ENCODE measurements at places on chromosomes 11 and 22.
A peak's percentile ranks its signal among the peaks of the same experiment; 100 is the strongest.

GRCh38 chr11:111819161-111819828 lies 52.1 kb downstream of the ALG9 start:
- DNase-seq: no peak

DNA sequence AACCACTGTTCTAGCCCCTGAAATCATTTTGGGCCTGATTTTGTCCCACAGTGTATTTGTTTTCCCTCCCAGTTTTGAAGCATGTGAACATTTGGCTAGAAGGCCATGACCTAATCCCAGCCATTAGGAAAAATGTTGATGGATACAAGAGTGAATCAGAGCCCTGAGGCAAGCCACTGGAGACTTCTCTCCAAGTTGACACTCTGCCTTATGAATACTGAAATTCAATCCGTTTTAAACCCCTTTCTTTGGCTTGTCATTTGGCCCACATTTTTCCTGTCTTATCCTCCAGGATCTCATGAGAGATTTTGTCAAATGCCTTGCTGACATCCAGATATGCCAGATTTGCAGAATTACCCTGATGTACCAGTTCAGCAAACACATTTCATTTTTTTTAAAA lies 158.8 kb downstream of the FAT3 start:
- no peak for DNase-seq

DNA sequence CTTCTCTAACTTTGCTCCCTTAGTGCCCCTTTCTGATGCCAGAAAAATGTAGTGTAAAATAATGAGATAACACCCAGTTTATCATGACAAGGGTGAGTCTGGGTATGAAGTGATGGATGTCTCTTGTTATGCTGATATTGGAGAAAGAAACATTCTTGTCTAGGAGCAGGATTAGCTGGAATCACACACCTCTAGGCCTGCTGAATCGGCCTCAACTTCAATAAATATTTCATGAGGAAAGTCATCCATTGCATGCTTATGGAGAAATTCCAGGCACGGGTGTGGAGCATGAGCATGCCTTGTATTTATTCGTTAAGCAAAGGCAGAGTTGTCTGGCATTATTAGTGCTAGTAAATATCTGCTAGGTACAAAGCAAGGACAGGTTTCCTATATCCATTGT lies 113.4 kb downstream of the NELL1 start:
- no peak for DNase-seq

- DNase-seq: no peak
Observed at GRCh38 chr11:1222491-1223345, at the start of gene MUC5B. Gene MUC5B (plus strand): TSS chr11:1223066. CDS start chr11:1223124, 58 bp downstream.

GRCh38 chr11:103520792-103521191 lies 411.6 kb downstream of the DYNC2H1 start:
- no peak for DNase-seq

GRCh38 chr11:34264303-34265110 lies 93.3 kb downstream of the ABTB2 start:
- DNase-seq: no peak

DNA sequence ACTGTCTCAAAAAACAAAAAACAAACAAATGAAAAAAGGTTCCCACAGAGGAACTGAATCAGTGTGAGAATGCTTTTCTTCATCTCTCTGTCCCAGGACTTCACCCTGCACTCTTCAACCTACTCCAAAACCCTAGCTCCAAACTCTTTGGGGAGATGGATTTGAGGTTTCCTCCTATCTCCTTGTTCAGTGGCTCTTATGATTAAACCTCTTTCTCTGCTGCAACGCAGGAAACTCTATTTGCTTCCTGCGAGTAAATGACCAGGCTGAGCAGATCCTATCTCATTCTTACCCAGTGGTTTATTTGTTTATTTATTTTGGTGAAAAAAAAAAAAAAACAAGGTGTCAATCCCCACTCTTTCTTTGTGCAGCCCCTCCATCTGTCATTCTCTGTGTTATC lies 12.0 kb downstream of the SLC6A5 start:
- DNase-seq: no peak

- DNase-seq: no peak
Observed at GRCh38 chr11:104033561-104033960, 2.9 kb upstream of the DDI1 start.

DNA sequence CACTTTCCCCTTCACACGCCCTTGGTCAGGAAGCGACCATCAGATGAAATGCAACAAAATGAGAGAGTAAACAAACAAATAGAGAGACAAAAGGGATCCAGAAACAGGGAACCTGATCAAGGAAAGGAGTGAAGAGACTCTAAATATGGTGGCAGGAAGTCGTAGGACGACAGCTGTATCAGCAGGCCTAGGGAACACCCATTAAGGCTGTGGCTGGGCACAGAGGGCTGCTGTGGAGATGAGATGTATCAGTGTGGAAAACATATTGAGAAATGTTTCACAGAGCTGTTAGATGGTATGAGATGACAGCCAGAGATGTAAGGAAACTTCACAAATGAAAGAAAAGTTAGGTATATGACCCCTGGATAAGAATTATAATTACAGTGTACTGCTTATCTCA lies 155.8 kb upstream of the MTMR2 start:
- no peak for DNase-seq

DNA sequence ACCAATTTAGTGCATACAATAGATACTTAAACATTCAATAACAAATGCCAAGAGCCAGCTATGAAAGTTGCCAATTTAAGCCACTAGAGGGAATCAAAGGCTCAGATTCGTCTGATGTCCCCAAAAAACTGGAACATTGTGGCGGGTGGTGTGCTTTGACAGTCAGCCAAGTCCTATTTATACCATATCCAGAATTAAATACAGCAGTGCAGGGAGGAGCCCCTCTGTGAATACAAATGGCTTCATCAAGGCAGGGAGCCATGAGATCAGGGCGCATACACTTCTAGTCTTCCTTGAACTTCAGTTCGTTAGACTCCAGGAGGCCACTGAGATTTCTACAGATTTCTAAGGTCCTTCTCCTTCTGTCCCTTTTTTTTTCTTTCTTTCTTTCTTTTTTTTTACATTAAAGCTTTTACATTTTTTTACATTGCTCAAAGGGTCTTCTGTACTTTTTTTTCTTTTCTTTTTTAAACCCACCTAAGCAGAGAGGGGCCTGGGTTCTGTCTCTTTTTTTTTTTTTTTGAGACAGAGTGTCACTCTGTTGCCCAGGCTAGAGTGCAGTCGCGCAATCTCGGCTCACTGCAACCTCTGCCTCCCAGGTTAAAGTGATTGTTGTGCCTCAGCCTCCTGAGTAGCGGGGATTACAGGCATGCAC lies 41.5 kb upstream of the HSPA8 start:
- no peak for DNase-seq

GRCh38 chr11:3796801-3797328 lies 489 bp downstream of the NUP98 start:
- DNase-seq: no peak

- no peak for DNase-seq
Observed at GRCh38 chr11:70112017-70112434, 33.9 kb downstream of the ANO1 start.

GRCh38 chr11:131633921-131634715 lies 263.7 kb downstream of the NTM start:
- DNase-seq: no peak

DNA sequence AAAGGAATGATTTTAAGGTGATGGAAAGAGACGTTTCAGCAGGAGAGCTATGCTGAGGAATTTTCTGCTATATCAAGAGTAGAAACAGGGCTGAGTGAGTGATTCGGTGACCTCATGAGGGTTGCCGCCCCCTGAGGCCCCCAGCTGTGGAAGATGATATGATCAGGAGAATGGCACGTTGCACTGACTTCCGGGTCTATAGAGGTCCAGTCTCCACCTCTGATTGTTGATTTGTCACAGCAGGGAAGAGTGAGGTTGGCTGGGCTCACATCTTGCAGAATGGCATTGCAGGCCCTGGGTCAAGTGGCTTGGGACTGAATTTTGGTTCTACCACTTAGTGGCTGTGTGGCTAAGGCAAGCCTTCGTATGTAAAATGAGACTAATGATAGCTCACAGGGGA lies 205.1 kb downstream of the SNX19 start:
- DNase-seq: no peak

- no peak for DNase-seq
Observed at GRCh38 chr22:32967386-32968101, 90.6 kb downstream of the SYN3 start.

- peak; percentile 47 for DNase-seq
Observed at GRCh38 chr11:119373921-119374631, 7.4 kb downstream of the USP2 start.

DNA sequence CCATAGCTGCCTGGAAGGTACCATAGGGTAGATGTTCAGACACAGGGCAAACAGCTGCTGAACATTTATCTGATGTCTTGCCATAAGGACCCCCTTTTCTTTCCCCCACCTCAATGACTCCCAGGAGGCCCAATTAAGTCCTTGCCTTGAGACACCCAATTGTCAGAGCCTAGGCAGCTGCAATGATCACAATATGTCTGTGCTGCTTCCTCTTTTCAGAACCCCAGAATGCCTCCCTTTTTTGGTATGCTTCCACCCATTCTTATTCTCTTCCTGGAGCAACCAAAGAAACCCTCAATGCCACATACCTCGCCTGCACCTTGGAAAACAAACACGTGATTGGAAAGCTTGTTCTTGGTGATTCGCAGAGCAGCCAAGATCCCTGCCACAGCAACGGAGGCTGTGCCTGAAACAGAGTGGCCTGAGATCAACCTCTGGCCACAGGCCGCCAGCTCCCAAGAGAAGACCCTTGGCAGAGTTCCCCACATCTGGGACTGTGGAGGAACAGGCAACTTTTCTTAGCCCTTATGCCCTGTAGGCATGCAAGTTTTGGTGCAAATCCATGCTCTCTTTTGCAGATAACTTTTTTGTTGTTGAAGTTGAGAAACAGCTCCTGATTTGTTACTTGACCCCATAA lies 75.4 kb downstream of the CCDC81 start:
- DNase-seq: no peak

DNA sequence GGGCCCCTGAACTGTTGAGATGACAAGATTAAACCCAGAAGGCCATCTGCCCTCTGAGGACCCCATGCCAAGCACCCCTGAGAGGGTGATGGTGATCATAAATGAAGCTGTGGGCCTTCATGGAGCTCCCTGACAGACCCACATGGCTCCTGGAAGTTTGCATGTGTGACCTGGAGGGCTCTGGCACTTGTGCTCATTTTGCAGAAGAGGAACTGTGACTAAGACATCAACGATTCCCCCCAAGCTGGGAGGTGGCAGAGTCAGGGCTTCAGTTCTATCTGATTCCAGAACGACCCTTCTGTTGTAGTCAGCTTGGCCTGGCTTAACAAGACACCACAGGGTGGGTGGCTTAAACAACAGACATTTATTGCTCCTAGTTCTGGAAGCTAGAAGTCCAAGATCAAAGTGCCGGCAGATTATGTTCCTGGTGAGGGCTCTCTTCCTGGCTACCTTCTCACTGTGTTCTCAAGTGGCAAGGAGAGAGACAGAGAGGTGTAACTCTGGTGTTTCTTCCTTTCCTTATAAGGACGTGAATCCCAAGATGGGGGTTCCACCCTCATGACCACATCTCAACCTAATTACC lies 46.4 kb upstream of the CD82 start:
- no peak for DNase-seq

GRCh38 chr11:6667733-6668374 lies 12.2 kb upstream of the DCHS1 start:
- DNase-seq: peak; percentile 57
